ENCODE measurements at places on chromosomes 5 and 9. TPM values are rescaled to one million over a fixed set of nuclear protein-coding genes. Genes with fewer than 3 reads are reported as not detected.

GRCh38 chr9:121217609-121218292 is 16.1 kb upstream of the RAB14 start:
- DNase-seq, result no peak

The BARHL1 gene
- not detected for total RNA-seq

DNA sequence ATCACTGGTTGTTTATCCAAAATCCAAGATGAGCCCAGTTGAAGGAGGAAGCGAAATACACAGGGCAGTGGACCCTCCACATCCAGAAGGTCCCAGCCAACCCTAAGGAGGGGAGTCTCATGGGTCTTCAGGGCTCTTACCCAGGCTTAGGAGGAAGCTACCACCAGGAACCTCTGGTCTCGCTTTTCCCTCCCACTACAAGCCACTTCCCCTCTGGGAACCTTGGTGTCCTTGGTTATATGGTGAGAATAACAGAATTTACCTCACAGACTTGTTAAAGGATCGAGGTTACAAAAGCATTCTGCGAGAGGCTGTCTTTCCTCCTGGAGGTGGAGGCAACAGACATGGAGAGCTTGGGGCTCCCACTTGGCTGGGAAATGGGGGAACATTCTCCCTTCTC is 3.4 kb downstream of the HIGD2A start:
- DNase-seq, result no peak

The OSMR gene
- 1.3 TPM for total RNA-seq

DNA sequence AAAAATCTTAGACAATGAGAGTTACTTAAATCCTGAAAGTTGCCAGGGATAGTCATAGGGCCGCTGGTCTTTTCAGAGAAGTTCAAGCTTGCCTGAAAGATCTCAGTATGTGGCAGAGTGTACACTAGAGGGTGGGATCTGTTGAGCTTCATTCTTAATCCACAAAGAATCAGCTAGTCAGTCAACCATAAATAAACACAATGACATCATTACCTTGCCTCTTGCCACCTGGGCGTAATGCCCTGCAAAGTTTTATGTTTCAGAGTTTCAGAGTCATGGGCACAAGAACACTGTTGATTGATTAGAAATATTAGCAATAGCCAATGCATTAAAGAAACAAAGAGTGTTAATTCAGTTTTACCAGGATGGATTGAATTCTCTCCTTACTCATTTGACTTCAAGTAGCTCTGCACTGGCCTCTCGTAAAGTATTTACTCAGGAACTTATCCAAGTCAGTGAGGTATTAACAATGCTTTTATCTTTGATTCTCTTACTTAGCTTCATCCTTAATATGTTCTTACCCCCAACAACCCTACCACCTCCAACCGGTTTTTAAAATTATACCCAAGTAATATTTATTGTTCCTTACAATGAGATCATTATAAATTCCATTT is 14.3 kb upstream of the ANXA1 start:
- no peak for DNase-seq

- no peak for DNase-seq
These were observed 1156.8 kb upstream of the SEMA6A start for GRCh38 chr5:117731446-117731845.

- DNase-seq, result no peak
These were observed 547.6 kb upstream of the WWC1 start for GRCh38 chr5:167743695-167744464.

DNA sequence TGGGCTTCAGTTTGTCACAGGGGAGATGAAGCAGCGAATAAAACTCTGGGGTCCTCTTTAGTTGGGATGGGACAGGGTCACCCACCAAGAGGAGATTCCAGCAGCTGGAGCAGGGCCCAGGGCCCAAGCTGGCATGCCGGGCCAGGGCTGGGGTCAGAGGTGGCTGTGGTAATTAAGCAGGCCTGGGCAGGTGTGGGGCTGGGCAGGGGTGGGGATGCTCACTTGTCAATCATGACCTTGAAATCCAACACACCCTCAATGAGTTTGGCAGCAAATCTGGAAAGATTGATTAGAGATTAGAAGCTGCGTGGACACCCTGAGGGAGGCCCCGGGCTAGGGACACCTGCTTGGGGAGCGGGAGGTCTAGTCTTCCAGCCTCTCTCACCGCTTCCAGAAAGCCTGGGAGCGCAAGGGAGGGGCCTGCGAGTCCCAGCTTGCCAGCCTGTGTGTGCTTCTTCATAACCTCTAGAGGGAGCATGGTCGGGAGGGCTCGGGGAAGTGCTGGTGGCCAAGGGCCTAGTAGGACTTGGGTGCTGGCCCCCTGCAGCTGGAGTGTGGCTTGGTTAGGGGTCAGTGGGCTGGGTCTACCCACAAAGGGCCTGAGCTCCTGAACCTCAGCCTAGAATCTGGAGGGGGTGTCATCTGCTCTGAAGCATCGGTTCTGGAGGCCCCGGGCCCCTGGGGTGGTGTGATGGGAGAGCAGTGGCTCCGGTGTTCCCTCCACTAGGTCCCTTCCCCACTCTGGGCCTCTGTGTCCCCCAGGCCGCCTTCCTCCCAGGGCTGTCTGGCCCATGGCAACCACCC is 7.6 kb downstream of the CRAT start:
- DNase-seq, result peak; percentile 90

DNA sequence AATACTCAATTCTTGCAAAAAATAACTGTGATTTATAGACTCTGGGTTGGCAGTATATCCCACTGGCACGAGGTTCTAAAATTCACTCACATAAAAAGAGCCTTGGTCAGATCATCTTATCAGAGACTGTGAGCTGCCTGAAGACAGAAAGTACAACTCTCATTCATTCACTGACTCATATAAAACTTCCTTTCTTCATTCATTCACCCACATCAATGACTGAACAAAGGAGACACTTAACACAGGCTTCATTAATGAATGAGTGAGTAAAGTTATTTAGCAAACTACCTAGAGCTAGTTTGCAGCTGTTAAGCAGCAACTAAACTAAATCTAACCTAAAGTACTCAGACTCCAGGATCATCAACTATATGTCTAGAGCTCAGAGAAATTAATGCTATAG is 214.7 kb downstream of the DENND1A start:
- no peak for DNase-seq

The SPDL1 gene
- total RNA-seq, result 46.4 TPM
